Activated T-cell treated with anti-CD3 and anti-CD28 coated beads, Interleukin-2, amount 50 U/mL, for 72 hours (primary cell): ENCODE measurements at places on chromosomes 4 and X. TPM values are rescaled to one million over a fixed set of nuclear protein-coding genes. Genes with fewer than 3 reads are reported as not detected.

GRCh38 chr4:122865425-122865824 lies 38.8 kb downstream of the FGF2 start:
- DNase-seq: no peak
- no peaks in the 10 kb centered on the region for H3K4me1 ChIP-seq
- no peak overlapping the region for H3K4me3 ChIP-seq
- peaks cover 54% of the 10 kb centered on the region for H3K27me3 ChIP-seq
- no peaks in the 10 kb centered on the region for H3K36me3 ChIP-seq

TMEM35A gene
- total RNA-seq: not detected

GRCh38 chr4:11053601-11054220 lies 369.1 kb upstream of the CLNK start:
- H3K4me3 ChIP-seq: no peak overlapping the region
- no peaks in the 10 kb centered on the region for H3K27me3 ChIP-seq
- DNase-seq: no peak
- H3K36me3 ChIP-seq: no peaks in the 10 kb centered on the region
- H3K27ac ChIP-seq: no peak overlapping the region

C1QTNF7 gene
- not detected for total RNA-seq

DNA sequence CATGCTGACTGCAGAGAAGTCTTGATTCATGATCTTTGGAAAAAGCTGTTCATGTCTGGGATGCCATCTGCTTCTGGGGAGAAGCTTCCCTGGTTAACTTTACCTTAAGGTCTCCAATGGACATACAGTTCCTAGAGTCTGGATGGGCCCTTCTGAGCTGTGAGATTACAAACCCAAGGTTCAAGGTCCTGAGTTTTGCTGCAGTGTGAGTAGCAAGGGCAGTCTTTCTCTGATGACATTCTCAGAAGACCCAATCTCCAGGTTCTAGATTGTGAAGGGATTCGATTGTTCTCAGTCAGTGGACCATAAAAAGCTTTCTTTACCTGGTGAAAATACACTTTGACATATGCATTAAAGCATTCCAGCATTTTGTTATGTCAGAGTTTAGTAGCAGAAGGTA lies 179.2 kb downstream of the AASDH start:
- no peak overlapping the region for H3K4me3 ChIP-seq
- H3K36me3 ChIP-seq: peaks cover 4% of the 10 kb centered on the region
- H3K4me1 ChIP-seq: no peaks in the 10 kb centered on the region
